ENCODE measurements at places on chromosomes 11 and 22.

- no peak for DNase-seq
Measured at GRCh38 chr22:36332623-36333332, 55.0 kb downstream of the MYH9 start.

DNA sequence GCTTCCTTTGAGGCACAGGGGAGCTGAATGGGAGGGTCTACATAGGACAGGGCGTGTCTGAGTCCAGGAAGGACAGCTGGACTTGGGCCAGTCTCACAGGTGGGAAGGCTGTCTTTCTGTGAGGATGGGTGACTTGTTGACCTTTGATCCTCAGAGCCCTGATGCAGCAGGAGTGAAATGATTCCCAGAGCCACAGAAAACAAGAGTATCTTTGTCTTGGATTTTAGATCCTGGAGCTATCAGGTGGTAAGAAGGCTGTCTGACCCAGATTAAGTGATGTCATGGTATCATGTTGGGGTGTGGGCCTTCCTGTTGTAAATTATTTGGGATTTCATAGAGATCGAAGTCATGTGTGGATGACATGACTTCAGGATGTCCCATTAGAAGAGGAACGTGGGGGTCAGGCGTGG, 15.0 kb downstream of the PTPRJ start:
- DNase-seq = no peak

- no peak for DNase-seq
Measured at GRCh38 chr11:1717745-1718144, 20.8 kb downstream of the KRTAP5-6 start.

- no peak for DNase-seq
Measured at GRCh38 chr22:26466196-26466595, 17.4 kb downstream of the HPS4 start.

GRCh38 chr11:134155946-134156865, 67.6 kb downstream of the NCAPD3 start:
- DNase-seq = no peak

DNA sequence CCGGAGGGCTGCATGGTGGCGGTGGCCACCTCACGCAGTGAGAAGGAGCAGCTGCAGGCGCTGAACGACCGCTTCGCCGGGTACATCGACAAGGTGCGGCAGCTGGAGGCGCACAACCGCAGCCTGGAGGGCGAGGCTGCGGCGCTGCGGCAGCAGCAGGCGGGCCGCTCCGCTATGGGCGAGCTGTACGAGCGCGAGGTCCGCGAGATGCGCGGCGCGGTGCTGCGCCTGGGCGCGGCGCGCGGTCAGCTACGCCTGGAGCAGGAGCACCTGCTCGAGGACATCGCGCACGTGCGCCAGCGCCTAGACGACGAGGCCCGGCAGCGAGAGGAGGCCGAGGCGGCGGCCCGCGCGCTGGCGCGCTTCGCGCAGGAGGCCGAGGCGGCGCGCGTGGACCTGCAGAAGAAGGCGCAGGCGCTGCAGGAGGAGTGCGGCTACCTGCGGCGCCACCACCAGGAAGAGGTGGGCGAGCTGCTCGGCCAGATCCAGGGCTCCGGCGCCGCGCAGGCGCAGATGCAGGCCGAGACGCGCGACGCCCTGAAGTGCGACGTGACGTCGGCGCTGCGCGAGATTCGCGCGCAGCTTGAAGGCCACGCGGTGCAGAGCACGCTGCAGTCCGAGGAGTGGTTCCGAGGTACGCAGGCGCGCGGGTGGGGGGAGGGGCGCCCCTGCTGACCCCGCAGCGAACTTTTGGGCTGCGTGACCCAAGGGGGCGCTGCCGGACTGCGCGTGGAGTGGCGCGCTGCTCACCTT, 670 bp downstream of the NEFH start:
- DNase-seq = peak; percentile 27

- DNase-seq = no peak
Measured at GRCh38 chr11:76455331-76455730, 10.5 kb downstream of the EMSY start.

GRCh38 chr11:1339066-1339675, 29.7 kb upstream of the TOLLIP start:
- DNase-seq = no peak

- no peak for DNase-seq
Measured at GRCh38 chr11:107666911-107667613, 44.8 kb downstream of the SLN start.

DNA sequence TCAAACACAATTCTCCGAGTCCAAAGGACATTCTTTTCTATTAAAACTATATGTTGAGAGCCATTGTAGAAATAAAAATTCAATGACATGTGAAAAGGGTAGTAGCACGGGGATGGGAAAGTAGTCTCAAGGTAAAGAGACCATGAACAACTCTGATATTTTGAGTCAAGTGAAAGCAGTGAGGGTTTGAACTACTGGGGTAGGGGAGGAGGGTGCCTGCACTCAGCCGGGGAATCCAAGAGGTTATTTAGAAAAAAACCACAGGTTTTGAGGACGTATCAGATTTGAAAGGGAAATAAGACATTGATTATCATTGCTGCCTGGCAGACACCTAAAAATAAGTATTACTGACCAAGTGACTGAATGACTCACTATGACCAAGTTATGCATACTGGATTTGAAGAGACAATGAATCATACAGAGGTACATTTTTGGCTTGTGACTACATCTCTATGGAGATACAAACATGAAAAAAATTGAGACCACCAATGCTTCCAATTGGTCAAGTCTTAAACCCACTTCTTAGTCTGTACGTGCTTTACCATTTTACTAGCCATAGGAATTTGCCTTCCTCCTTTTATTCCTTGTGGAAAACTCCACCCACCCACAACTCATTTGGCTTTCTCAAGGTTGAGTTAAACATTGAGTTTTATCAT, 2.2 kb upstream of the OR52H1 start:
- DNase-seq = no peak

DNA sequence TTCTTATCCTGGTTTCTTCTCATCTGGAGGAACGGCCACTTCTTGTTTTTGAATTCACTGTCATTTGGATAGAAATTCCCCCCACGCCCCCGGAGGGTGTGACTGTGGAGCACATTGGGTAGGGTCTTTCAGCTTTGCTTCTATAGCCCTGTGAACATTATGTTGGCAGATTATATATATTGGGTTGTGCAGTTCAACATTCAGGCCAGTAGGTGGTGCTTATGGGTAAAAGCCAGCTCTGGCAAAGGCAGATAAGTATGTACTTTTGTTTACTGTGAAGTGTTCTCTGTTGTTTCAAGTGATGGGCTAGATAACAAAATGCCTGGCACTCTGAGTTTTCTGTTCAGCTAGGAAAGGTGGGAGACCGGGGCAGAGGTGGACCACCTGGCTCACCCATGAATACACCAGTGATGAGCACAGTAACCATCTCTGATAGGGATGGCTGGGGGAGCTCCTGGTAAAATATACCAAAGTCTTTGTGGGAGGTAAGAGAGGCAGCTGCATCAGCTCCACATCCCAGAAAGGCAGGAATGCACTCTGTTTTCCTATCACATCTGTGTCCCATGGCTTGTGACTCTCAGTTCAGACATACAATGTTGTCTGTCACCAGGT, 1348.2 kb upstream of the RAG2 start:
- peak; percentile 7 for DNase-seq

GRCh38 chr11:94866936-94867795, 99.0 kb downstream of the AMOTL1 start:
- DNase-seq = no peak

- DNase-seq = peak; percentile 53
Measured at GRCh38 chr11:64742889-64743590, 902 bp downstream of the RASGRP2 start.

- peak; percentile 71 for DNase-seq
Measured at GRCh38 chr11:45872651-45873356, 12.6 kb upstream of the MAPK8IP1 start.

- no peak for DNase-seq
Measured at GRCh38 chr11:4006946-4007680, 87.5 kb upstream of the RRM1 start.

GRCh38 chr11:95140397-95141033, 50.9 kb downstream of the ENDOD1 start:
- DNase-seq = no peak

- DNase-seq = peak; percentile 86
Measured at GRCh38 chr11:115580927-115581680, 76.9 kb upstream of the CADM1 start.

DNA sequence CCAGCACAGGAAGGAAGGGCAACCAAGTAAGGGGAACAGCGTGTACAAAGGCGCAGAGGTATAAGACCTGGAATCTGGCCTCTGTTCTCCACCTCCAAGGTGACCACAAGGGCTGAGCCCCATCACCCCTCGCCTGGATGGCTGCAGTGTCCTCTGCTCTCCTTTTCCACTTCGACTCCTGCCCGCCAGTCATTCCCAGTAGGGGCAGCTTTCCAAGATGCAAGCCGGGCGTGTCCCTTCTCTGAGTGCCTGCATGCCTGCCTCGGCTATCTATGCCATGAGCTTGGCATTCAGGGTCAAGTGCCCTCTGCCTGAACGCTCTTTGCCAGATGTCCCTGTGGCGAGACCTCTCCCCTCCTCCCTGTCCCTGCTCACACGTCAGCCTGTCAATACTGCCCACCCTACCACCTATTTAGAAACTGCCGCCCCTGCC, 17.0 kb downstream of the FADS3 start:
- DNase-seq = no peak

DNA sequence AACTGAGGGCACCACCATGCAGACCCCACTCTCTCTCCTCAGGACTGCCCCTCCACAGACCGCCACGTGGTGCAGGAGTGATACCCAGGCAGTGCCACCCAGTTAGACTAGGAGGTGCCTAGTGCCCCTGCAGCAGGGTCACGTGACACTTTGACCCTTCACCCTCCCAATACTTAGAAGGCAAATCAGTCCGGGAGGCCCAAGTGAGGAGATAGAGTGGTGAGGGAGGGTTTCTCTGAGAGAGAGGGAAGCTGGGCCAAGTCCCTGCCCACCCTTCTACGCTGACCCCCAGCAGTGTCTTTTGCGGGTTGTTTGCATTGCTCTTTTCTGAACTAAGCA, 84.6 kb downstream of the BUD13 start:
- DNase-seq = no peak

DNA sequence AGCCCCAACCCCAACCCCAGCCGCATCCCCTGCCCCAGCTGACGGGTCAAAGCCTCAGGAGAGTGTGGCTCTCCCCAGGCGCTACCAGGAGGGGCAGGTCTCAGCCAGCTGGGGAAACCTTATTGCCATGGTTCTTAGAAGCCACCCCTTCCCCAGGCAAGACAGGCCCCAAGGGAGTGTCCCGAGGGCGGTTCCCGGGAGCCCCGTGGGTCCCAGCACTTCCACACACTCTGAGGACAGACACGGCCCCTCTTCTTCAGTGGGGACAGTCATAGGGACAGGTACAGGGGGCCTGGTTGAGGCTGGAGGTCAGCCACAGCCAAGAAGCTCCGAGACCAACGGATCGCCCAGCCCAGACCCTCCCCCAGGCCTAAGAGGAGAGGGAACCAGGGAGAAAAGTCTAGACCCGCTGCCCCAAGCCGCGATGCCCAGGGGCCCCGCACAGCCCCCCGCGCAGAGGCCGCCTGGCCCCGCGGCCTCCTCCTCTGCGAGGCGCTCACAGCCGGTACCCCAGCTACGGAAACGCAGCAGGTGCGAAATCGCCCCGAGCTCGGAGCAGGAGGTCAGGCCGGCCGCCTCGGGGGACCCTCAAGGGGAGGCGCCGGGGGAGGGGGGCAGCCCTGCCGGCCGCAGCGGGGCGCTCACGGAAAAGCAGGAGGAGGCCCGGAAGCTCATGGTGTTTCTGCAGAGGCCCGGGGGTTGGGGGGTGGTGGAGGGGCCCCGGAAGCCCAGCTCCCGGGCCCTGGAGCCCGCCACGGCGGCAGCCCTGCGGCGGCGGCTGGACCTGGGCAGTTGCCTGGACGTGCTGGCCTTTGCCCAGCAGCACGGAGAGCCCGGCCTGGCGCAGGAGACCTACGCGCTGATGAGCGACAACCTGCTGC, 2.6 kb downstream of the KLHDC7B start:
- DNase-seq = no peak

DNA sequence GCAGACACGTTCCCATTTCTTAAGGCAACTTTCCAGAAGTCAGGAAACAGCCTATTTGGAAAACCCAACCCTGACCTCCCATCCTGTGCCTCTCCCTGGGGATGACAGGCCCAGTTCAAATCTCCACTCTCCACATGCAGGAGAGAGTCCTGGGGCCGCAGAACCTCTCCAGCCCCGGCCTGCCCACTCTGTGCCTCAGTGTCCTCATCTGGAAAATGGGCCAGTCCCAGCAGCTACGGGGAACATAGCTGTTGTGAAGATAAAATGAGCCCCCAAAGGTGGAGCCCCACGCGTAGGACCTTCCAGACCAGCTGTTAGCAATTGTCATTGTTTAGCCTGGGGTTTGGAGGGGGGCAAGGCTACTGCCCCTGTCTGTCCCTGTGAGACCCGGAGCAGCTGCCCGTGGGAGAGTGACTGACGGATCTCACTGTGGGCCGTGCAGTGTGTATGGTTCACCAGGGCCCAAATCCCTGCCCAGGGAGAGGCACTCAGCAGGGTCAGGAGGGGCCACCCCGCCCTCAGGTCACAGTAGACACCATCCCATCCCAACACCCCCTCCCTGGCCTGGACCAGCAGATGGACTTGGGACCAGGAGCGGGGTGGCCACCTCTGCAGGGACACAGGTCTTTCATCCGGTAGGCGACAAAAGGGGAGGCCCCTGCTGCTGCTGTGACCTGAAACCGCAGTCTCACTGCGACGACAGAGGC, 145.9 kb downstream of the CTTN start:
- DNase-seq = no peak

GRCh38 chr11:109648804-109649203, 226.8 kb downstream of the C11orf87 start:
- DNase-seq = no peak

DNA sequence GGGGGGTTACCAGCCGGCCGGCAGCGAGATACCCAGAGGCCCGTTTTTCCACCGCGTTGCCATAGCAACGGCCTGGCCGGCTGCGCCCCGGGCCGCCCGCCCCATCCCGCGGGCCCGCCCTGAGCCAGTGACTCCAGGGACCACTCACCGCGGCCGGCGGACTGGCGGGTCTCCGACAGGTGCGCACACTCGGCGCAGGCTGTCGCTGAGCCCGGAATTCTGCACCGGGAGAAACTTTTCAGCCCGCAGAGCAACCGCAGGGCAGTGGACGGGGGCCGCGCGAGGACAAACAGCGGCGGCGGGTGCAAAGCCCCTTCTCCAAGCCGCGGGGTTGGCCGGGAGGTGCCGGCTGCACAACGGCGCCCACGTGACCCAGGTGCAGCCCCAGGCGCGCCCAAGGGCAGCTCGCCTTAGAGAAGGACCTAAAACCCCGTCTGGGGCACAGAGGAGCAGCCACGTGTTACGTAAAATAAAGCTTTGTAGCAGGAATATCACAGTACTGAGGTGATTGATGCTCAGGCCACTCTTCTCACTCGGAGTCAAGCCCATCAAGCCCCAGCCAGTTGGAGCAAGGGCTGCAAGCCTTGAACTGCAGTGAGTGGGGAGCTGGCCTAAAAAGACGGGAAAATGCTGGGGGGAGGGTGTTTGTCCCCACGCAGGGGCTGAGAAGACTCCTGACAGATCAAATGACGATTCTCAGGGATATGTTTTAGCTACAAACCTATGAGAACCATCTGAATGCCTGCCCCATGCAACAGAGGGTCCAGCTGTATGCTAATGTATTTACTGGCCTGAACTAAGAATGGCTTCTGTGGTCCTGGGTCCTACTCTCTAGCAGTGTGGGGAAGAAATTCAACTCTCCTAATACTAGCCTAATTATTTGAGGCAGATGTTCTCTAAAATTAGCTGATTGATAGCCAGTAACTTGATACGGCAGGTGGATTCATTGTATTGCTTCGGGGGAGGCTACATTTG, at the start of gene STK33:
Gene STK33 (minus strand): TSS at position 294 of the 975 bp plus-strand sequence. CDS start 119,323 bp downstream, outside the sequence.
- DNase-seq = peak; percentile 89
